Brain pericyte (primary cell): ENCODE measurements at places on chromosomes 7 and 10.

- DNase-seq = no peak
Observed at GRCh38 chr7:130141161-130141883, 63.9 kb downstream of the TMEM209 start.

GRCh38 chr10:4083509-4084003 lies 298.5 kb upstream of the KLF6 start:
- no peak for DNase-seq

GRCh38 chr7:23183279-23184012 lies 1.6 kb downstream of the NUP42 start:
- no peak for DNase-seq

- DNase-seq = no peak
Observed at GRCh38 chr10:69397972-69398371, 18.7 kb downstream of the TACR2 start.
